Adipose tissue (tissue), 3 donors: ENCODE measurements at places on chromosomes 7 and 10. TPM values are rescaled to one million over a fixed set of nuclear protein-coding genes. Genes with fewer than 3 reads are reported as not detected.

EPO gene
- polyA plus RNA-seq = 4.4 TPM

EGFR gene
- 24.4 TPM for polyA plus RNA-seq

MYPN gene
- polyA plus RNA-seq = 0.03 TPM

WDFY4 gene
- 2.1 TPM for polyA plus RNA-seq

TMEM229A gene
- polyA plus RNA-seq = 0.04 TPM

PAX4 gene
- polyA plus RNA-seq = not detected
